Kidney (tissue), 22 donors: ENCODE measurements at places on chromosomes 5 and 9.

- DNase-seq, result no peak
These were observed 294.2 kb upstream of the DMRT1 start for GRCh38 chr9:547314-547713.

- DNase-seq, result no peak
These were observed 72.6 kb upstream of the EQTN start for GRCh38 chr9:27369591-27369990.

DNA sequence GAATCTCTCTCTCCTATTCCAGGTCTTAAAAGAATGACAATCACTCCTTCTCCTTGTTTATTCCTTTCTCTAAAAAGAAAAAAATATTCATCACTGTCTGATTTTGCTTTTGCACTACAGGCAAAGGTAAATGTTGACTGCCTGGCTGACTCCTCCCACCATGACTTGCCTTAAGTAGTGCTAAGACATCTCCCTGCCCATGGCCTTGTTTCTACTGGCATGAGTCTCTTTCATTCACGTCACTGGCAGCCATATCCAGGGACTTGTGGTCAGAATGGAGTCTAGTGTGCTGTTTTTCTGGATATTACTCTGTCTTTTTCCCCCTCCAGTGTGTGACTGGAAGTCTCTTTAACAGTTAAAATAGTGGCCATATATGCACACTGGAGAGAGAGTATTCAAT, 522.9 kb upstream of the DAB2 start:
- DNase-seq, result no peak

DNA sequence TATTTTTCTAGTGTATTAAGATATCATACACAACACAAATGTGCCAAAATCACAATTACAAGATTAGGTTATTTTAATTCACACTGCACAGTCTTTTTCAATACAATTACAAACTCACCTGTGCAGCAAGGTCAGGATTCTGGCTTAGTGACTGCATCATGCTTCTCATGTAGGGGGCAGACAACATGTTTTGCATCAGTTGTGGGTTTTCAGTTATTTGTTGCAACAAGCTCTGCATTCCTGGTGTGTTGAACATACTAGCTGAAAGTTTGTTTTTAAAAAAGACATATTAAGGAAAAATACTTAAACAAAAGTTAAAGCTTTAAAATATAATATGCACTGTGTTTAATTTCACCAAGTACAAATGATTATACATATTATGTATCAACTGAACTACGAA, 38.7 kb downstream of the UBQLN1 start:
- DNase-seq, result no peak

- DNase-seq, result no peak
These were observed 10.9 kb upstream of the FCN1 start for GRCh38 chr9:134928436-134929192.

DNA sequence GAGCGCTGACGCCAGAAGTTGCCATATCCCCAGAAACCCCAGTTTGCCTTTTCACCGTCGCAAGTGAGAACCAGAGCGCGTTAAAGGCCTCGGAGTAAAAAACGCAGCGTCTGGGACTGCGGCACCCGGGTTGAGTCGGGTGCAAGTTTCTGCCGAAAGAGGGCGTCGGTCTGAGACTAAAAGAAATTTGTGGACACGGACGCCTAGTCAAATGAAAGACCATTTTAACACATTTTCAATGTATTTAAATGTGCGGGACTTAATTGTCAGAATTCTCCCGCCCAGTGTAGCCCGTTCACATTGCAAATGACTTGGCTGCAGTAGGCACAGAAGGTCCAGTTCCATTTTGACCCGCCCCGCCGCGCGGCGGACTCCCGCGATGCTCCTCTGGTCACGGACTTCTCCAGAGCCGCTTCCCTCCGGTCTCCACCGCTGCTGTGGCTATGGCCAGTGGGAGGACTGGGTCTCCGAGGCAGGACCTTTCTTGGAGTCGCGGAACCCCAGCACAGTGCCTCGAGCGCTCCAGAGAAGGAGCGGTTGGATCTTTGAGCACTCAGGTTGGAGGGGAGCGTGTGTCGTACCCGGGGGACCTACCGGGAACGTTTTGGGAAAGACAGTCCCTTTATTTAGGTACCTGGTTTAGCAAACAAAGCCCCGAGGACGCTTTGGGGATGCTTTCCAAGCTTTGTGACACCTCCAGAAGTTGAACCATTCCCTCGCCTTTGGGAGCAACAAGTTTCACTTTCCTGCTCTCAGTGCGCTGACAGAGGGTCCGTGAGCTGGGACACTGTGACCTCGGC, 1.2 kb upstream of the NPR3 start:
- DNase-seq, result peak; percentile 93

- no peak for DNase-seq
These were observed 8.9 kb downstream of the MRPL22 start for GRCh38 chr5:154949781-154950180.

- DNase-seq, result peak; percentile 79
These were observed 8.6 kb downstream of the SUSD1 start for GRCh38 chr9:112166176-112167140.

DNA sequence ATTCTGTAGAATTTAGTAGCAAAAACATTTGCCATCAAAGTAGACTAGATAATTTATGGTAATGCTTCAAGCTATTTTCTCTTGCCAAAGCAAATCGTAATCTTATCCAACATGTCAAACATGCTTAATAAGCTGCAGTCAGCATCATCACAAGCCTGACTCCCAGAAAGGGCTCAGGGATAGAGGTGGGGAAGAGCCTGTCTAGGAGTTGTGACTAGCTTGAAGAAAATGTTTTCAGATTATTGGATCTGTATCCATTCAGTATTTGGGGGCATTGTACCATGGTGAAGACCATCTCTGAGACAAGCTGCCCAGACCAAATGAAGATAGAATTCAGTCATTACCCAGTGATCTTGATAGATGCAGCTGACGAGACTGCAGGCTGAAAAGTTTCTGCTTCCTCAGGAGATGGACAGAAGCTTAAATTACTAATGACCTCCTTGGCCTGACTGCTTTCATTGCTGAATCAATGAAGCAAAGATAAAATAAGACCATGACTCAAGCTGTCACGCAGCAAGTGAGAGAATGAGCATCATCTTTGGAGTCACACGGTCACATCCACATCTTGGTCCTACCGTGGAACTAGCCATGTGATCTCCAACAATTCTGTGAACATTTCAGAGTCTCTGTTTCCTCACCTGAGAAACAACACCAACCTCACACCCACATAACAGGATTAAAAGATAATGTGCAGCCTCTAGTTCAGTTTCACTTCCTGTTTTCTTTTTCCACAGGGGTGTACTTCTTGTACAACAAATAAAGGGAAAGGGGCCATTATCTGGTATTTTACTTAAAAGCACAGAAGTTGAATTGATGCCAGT, 9.4 kb downstream of the ERAP2 start:
- DNase-seq, result peak; percentile 39
